HS-27A (cell line): ENCODE measurements at places on chromosomes 16 and 17.

DNA sequence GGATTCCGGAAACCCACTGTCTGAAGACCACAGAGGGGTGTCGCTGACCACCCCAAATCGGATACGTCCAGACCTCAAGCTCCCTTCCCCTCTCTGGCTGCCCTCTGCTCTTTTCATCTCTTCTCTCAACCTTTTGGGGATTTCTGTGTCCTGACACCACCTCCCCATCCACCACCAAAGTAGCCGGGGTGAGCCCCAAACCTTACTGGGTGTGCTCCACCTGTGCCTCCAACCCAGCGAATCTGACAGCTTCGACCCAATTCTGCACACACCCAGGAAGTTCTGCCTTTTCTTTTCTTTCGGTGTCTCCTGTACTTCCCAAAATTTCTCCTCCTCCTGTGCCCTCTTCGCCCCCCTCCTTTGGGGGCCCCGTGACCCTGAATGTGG lies 534 bp downstream of the KCTD11 start:
- no peak for DNase-seq

- DNase-seq = no peak
Measured at GRCh38 chr17:65990593-65990992, 201.3 kb downstream of the CEP112 start.

GRCh38 chr16:11084484-11084875 lies 140.1 kb downstream of the CLEC16A start:
- DNase-seq = no peak

DNA sequence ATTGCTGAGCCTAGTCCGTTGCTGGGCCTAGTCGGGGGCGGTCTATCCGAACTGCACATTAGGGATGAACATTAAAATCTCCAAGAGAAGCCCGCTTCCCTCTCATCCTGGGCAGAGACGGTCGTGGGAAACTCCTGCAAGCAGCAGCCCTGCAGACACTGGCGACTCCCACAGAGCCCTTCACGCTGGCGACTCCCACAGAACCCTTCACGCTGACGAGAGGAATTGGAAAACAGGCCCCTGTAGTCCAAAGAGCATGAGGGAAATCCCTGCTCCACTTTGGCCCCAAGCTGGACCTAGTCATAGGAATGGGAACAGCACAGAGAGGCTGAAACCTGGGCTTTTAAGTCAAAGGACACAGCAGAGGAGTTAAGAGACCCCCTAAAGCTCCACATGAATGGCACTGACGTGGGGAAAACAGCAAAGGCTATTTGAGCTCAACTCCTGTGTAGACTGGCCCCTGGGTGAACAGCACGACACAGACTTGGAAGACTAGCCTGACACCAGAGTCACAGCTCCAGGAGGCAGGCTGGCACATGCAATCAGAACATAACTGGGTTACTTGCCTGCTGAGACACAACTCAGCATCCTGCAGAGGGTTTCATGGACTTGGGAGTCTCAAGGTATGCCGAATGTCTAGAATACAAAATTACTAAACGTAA lies 42.2 kb downstream of the WDR45B start:
- no peak for DNase-seq

DNA sequence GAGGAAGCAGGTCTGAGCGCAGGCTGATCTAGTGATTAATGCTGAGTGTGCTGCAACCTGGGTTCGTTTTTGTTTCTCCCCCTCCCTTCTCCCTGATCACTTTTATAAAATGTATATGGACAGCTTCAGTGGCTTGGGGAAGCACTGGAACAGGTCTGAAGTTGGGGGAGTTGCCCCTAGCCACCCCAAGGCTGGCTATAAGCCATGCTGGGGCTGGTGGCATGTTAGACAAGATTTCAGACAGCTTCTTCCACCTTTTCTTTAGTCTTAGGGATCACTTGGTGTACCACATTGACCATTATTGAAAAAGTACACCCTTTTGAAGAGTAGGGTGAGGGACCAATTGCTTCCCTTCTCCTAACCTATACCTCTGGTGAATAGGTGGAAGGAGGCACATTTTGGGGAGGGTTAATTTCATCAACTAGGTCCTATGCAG lies 3.8 kb upstream of the VAC14 start:
- DNase-seq = no peak

DNA sequence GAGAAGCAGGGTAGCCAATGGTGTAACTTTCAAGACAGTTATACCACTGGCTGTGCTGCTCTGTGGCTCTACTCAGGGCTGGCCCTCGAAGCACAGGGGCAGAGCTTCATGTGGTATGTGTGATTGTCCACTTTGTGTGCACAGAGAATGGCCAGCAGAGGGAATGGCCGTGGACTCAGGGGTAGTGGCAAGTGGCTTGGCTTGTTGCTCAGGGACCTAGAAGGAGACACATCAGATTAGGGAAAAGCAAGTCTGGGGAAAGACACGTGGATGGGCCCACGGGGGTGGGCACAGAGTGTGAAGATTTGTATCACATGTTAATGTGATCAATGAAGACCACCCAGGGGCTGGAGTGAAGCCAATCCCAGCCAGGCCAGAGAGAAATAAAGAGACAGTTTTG lies 20.0 kb upstream of the XYLT2 start:
- DNase-seq = no peak

- DNase-seq = no peak
Measured at GRCh38 chr16:76346210-76346609, 69.0 kb downstream of the CNTNAP4 start.

- no peak for DNase-seq
Measured at GRCh38 chr17:80110927-80111701, 9.7 kb downstream of the GAA start.

- no peak for DNase-seq
Measured at GRCh38 chr17:10162096-10162495, 36.3 kb downstream of the GAS7 start.

GRCh38 chr16:64545768-64546167 lies 576.1 kb downstream of the CDH11 start:
- no peak for DNase-seq

DNA sequence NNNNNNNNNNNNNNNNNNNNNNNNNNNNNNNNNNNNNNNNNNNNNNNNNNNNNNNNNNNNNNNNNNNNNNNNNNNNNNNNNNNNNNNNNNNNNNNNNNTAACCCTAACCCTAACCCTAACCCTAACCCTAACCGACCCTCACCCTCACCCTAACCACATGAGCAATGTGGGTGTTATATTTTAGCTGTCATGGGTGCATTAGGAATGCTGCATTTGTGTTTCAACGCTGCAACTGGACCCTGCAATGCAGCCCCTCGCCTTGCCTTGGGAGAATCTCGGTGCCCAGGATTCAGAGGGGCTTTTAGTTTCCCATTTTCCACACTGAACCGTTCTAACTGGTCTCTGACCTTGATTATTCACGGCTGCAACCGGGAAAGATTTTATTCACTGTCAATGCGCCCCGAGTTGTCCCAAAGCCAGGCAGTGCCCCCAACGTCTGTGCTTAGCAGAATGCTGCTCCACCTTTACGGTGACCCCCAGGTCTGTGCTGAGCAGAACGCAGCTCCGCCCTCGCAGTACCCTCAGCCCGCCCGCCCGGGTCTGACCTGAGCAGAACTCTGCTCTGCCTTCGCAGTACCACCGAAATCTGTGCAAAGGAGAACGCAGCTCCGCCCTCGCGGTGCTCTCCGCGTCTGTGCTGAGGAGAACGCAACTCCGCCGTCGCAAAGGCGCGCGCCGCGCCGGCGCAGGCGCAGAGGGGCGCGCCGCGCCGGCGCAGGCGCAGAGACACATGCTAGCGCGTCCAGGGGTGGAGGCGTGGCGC lies 43.3 kb downstream of the POLR3K start:
- DNase-seq = no peak

- DNase-seq = no peak
Measured at GRCh38 chr16:50067290-50067853, 1.6 kb downstream of the HEATR3 start.

DNA sequence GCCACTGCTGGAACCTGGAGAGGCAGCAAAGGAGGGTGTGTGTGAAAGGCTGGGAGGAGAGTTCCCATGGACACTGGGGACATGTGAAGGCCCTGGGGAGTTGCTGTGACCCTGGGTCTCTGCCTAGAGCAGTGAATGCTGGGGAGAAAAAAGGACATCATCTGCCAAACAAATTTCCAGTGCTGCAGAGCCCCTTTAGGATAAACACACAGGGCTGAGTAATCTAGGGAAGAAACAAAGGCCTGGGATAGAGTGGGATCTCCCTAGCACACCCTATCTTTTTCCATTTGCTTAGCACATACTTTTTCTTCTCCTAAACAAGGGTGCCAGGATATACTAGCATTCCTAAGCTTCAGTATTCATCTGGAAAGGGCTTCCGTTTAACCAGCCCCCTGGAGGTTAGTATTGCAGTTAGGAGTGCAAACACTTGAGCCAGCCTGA lies 3.3 kb upstream of the HIGD1B start:
- DNase-seq = no peak

GRCh38 chr17:77365584-77366186 lies 224.9 kb downstream of the SEC14L1 start:
- peak; percentile 27 for DNase-seq

- no peak for DNase-seq
Measured at GRCh38 chr17:77312061-77312701, 171.4 kb downstream of the SEC14L1 start.

DNA sequence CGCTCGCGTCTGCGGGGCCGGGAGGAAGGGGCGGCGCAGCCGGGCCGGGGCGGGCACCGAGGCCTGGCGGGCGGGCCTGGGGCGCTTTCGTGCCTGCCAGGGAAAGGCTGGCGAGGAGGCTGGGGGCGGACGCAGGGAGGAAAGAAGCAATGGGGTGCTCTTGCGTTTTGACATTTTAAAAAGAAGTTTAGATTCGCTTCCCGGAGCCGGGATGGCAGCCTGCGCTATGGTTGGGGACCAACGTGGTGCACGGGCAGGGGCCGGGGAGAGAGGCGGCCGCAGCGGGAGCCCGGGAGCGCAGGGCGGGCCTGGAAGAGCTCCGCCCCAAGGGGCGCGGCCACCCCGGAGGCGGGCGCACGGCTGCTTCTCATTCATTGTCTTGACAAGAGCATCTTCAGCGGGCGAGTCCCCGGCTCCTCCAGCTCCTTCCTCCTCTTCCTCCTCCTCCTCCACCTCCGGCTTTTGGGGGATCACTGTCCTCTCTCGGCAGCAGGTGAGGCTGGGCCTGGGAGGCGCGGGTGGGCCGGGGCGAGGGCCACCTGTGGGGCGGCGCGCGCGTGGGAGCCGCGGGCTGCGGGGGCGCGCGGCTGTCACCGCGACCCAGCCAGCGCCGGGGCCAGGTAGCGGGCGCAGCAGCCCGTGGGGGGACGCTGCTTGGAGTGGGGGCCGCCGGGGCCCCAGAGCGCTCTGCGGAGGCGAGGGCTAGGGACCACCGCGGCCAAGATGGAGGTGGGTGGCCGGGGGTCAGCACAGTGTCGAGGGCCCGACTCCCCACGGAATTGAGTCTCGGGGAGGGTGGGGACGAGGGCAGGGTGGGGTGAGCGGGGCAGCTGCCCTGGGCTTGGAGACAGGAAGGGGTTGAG lies at the start of gene CORO1A:
Gene CORO1A, plus strand, starts transcription at position 370 of the 863 bp plus-strand sequence. CDS start 1,608 bp downstream, outside the sequence.
- DNase-seq = peak; percentile 19

DNA sequence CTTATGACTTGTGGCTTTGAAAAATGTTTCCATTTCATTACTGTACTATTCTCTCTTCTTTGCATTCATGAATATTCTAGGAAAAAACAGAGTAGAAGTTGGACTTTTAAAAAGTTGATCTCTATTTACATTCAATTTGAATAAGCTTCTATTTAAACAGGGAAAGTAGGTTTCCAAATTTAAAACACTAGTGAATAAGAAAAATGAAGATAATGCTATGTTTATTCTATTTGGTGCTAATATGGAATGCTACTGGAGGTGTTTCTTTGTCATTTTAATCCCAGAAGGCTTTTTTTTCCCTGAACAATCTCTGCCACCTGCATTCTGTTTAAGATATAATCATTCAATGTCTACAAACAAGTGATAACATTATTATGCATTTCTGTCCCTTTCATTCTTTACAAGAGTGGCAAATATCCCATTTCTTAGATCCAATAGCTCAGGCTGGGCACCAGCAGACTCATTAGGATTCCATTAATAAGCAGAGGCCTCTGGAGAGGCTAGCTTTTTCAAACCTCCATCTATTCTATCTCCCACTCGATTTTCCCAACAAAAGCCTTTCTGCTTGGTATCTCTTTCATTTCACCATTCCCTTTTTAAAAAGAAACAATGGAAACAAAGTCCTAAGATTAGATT lies 1001.6 kb upstream of the CDH8 start:
- DNase-seq = no peak

DNA sequence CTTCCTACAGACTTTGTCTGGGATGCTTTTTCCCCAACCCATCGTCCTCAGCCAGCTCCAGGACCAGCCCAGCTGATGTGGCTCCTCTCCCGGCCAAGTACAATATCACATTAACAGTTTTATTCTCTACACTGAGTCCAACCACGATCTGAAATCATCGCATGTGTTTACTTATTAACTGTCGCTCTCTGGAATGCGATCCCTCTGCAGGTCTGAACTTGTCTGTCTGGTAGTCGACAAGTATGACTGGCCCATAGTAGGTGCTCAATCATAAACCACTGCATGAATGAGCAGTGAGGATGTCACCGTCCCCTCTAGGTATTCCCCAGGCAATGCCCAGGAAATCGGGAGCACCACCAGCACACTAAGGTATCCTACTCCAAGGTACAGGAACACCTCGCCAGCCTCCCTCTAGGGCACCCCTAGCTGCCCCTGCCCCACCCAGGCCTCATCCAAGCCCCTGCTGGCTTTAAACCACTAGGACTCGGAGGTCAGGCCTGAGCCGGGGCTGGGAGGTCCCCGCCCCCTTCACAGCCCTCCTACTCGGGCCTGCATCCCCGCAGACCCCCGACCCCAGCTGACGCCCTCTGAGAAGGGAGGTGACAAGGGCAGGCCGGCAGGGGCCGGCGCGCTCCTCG lies 27.7 kb downstream of the RTN4RL1 start:
- no peak for DNase-seq

DNA sequence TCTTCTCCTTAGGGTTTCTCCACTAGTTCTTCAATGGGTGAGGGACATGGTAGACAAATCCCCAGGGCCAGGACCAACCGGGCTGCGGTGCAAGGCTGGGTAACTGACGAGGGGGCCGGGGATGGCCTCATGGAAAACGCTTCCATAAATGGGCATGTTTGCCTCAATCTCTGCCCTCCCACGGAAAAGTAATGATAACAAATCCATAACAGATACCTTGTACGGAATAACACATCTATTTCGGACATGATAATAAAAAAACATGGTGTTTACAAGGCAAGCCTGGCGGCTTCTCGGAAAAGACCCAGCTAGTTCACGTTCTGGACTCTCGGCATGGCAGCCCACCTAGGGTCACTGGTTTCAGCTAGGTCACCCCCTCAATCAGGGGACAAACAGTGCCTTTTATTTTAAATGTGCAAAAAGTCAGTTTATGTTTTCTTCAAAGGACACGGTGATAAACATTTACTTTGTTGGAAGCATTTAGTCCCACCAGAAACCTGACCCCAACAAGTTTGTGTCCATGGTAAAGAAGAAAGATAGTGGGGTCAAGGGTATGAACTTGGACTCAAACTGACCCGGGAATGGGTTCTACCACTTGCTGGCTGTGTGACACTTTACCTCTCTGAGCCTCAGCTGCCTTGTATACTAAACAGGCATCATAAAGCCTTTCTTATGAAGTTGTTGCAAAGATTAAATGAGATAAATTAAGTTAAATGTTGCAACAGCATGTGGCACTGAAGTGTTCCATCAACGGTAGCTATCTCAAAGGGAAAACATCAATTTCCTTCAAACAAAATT lies 1.7 kb downstream of the MYH11 start:
- no peak for DNase-seq

- DNase-seq = no peak
Measured at GRCh38 chr17:81286491-81287145, 8.5 kb downstream of the SLC38A10 start.

- DNase-seq = no peak
Measured at GRCh38 chr17:77840513-77841165, 117.9 kb upstream of the TNRC6C start.

GRCh38 chr16:68643847-68644246 lies 1.3 kb upstream of the CDH3 start:
- DNase-seq = no peak
